ENCODE measurements at places on chromosomes 2 and 18.
A peak's percentile ranks its signal among the peaks of the same experiment; 100 is the strongest.

DNA sequence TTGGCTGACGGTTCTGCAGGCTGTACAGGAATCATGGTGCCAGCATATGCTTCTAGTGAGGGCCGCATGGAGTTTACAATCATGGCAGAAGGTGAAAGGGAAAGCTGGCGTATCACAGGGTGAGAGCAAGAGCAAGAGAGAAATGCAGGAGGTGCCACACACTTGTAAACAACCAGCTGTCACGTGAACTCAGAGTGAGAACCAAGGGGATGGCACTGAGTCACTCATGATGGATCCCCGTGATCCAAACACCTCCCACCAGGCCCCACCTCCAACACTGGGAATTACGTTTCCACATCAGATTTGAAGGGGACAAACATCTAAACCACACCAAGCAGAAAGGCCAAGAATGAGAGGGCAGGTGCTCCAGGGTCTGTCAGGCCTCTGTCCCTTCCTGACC is 185.0 kb upstream of the PID1 start:
- no peak for DNase-seq

- DNase-seq = no peak
Observed at GRCh38 chr2:74688881-74689280, 34.8 kb downstream of the SEMA4F start.

- no peak for DNase-seq
Observed at GRCh38 chr2:82657106-82657505, 1802.0 kb downstream of the SUCLG1 start.

DNA sequence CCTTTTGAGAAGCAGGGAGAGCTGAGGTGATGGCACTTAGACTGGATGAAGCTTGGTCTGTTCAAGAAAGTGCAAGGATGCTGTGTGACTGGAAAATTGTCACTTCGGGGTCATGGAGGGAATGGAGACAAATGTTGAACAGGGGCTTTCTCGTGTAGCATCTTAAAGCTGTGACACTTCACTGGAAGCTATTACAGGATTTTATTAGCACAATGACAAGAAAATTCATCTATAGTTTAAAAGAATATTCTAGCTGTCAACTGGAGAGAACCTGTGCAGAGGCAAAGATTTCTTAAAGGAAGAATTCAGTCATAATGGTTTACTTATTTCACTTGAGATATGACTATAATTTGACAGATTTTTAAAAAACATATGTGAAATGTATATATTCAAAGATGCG is 963.9 kb upstream of the ZEB2 start:
- DNase-seq = no peak

GRCh38 chr18:48030616-48031480 is 100.4 kb upstream of the SMAD2 start:
- peak; percentile 85 for DNase-seq

DNA sequence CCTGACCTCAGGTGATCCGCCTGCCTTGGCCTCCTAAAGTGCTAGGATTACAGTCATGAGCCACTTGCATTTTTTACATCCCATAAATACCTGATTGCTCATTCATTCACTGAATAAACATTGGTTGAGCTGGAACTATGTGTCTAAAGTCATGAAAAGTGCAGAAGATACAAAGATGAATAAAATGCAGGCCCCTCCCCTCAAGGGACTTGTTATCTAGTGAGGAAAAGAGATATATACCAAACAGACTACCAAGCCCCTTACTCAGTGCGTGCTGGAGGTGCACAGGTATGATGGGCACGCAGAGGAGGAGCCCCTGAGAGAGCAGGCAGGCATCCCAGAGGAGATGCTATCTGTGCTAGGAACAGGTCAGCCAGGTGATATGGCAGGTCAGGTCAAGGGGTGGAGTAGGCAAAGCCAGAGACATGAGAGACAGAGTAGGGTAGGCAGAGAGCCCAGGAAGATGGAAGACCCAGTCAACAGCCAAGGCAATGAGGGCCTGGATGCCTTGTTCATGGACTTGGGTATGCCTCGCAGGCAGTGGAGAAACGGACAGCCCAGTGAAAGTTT is 7.7 kb downstream of the FHL2 start:
- no peak for DNase-seq

GRCh38 chr2:187567126-187567525 is 12.9 kb upstream of the TFPI start:
- DNase-seq = no peak

DNA sequence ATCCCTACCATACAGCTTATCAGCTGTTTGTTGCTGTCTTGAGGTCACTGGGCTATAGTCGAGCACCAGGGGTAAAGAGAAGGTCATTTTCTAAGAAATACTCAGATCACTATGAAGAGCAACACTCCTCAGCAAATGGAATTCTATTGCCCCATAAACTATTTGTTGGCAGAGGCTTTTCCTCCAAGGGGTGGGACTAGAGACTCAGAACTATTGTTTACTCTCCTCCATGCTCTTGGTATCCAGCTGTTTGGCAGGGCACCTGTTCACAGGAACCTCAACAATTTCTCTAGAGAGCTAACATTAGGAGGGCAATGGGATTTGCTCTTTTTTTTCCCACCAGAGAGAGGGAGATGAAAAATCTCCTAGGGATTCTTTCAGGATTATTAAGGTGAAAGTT is 249.1 kb upstream of the SPRED2 start:
- DNase-seq = no peak

DNA sequence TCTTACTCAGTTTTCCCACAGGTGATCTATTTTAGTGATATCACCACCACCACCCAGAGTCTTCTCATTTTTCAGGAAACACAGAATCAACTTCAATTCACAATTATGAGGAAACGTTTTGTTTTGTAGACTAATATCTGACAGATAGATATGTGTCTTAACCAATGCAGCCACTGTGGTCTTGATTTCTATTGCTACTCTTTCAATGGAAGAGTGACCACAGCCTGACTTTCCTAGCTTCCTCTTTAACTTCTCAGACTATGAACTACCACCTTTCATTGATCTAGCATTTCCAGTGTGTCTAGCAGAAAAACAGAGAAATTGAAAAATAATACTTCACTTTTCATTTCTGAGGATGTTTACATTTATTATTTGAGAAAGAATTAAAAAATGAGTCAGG is 20.5 kb downstream of the ADAM17 start:
- DNase-seq = no peak

GRCh38 chr2:189555232-189555631 is 25.4 kb downstream of the SLC40A1 start:
- no peak for DNase-seq

DNA sequence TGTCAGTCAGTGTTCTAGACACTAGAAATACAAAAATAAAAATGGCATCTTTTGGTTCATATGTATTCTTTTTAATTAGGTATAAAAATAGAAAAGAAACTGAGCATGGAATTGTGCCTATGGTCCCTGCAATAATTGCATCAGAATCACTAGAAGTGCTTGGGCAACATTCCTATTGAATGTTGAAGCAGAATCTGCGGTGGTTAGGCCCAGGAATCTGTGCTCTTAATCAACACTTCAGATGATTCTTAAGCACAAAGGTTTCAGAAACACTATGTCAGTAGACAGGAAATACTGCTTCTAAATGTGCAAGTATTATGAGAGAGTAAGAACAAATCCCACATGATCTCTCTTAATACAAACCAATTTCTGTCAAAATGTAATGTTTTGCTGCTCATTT is 20.3 kb upstream of the RBBP8 start:
- DNase-seq = no peak

- DNase-seq = no peak
Observed at GRCh38 chr2:23649303-23649702, 264.3 kb downstream of the KLHL29 start.

DNA sequence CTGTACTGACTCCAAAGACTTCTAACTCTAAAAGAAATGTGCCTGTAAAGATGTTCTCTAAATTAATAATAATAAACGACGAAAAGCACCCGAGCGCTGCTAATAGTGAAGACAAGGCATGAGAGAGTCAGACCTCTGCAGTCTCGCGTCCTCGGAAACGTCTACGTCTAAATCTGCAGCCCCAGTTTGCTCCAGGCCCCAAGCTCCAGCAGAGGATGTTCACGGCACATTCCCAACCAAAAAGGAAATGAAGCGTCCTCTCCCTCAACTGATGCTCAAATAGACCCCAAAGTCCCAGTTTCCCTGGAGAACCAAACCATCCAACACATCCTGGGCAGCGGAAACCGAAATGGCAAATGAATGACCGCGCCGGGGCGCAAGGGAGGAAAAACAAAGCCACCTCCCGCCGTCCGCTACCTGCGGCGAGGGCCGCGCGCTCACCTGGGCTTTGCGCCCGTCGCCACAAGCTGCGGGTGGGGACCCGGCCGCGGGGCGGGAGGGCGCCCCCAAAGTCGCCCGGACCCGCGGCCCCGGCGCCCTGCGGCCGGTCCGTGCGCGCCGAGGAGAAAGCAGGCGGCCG is 47.1 kb upstream of the CCDC150 start:
- DNase-seq = no peak

DNA sequence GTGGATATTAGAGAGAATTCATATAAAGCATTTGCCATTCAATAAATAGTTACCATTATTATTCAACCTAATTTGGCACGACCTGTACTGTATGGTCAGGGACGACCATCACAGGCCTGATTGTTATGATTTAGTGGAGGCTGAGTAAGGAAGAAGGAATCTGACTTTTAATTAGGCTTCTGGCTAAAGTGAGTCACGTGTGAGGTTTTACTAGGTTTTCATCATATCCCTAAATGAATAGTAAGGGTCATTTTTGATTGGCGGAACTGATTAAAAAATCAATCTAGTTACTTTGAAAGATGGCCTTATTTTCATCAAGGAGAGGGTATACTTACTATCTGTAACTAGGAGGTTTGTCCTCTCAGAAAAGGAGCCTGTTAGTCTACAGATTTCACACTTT is 143.4 kb downstream of the ADCYAP1 start:
- no peak for DNase-seq

DNA sequence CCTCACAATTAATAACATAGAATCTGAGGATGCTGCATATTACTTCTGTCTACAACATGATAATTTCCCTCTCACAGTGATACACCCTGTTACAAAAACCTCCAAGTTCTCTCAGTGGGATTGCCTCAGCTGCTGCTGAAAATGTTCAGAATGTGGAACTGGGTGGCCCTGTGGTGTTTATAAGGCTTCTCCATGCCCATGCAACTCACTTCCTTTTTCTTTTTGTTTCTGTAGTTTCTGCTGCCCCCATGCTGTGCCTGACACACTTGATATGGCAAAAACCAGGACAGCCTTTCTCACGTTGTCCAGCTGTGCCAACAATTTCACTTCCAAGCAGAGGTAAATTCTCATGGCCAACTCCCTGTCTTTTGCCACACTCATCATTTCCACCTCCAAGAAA is 206.2 kb downstream of the RPIA start:
- no peak for DNase-seq

DNA sequence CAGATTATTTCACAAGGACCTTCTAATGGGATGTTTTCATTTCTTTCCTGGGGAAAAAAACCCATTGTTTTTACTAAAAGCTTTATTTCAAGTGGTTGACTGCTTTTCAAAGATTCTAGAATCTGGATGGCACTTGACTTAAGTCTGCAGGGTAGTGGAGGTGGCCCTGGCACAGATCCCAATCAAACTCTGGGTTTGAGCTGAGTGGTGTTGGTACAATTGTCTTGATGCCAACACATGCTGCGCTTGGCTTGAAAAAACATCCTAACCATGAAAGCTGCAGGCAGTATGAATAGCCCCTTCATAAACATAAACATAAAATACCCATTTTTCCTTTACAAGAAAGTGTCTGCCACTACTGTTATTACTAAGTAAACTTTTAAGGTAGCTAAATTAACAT is 3.6 kb downstream of the PAPOLG start:
- no peak for DNase-seq

GRCh38 chr2:176407706-176408105 is 138.5 kb downstream of the MTX2 start:
- no peak for DNase-seq

GRCh38 chr2:147297820-147298219 is 547.0 kb upstream of the ACVR2A start:
- DNase-seq = no peak

DNA sequence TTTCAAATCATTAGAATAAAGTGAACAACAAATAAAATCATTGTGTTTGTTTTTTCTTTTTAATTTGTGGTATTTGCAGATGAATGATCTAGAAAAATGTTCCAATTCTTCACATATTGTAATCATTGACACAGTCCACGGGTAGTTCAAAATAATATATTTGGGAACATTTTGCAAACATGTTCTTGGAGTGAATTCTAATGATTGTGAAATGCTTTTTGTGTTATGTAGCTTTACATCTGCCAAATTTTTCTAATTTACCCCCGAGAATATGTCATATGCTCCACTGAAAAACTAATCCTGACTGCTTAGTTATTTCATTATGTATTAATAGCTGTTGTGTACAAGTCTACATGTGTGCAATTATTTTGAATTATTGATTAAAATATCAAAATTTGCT is 1468.4 kb upstream of the NXPH2 start:
- no peak for DNase-seq

DNA sequence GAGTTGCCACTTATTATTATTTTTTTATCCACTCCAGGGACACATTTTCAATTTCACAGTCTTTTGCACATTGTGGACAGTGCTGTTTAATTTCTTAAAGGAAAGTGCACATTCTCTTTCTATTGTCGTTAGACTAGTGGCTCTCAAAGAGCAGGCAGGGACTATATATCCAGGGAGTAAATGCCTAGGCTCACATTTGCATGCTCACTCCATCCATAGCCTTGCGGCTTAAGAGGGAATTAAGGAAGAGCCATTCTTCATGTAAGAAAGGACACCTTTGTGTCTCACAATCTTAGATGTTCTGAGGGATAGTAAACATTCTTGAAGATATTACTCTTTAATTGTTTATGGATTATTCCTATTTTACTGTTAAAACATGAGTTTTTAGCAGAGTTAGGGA is 70.8 kb downstream of the FIGN start:
- no peak for DNase-seq

DNA sequence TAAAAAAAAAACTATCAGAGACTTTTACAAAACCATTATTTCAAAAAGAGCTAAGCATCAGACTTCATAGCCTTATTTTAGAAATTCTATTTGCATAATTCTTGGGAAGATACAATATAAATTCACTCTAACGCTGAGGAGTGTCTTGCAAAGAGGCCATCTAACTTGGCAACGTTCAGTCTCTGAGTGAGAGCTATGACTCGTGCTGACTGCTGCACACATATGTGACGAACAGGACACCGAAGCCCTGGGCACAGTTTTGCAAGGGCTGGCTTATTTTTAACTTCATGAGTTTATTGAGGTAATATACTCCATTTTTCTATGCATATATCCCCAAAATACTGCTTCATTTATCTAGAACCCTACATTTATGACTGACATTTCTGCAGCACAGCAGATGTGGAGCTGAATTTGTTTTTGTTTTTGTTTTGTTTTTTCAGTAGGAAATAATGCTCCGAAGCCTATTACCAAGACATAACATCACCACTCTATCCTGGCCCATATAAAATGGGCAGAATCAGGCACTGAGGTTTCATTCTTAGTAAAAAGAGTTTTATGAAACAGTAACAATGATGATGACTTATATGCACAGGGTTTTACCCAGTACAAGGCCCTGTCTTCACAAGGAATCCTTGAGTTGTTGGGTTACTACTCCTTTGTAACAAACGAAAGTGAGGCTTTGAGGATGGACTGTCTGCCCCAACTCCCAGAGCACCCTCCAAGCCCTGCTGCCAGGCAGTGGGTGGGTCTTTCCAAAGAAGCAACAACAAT is 68.3 kb downstream of the CRACDL start:
- no peak for DNase-seq
